Trophoblast cell (in vitro differentiated cells and primary cell): ENCODE measurements at places on chromosomes 13 and 19.

DNA sequence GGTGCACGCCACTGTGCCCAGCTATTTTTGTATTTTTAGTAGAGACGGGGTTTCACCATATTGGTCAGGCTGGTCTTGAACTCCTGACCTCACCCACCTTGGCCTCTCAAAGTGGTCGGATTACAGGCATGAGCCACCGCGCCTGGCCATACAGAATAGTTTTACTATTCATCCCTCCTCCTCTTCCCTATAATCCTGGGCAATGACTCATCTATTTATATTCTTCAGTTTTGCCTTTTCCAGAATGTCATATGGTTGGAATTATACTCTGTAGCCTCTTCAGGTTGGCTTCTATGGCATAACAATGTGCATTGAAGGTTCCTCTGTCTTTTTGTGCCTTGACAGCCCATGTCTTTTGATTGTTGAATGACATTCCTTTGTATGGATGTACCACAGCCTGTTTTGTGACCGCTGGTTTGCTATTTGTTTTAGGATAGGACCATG is 22.2 kb upstream of the LRP3 start:
- no peak for DNase-seq

GRCh38 chr19:14409146-14410023 is 9.8 kb downstream of the DDX39A start:
- peak; percentile 67 for DNase-seq

DNA sequence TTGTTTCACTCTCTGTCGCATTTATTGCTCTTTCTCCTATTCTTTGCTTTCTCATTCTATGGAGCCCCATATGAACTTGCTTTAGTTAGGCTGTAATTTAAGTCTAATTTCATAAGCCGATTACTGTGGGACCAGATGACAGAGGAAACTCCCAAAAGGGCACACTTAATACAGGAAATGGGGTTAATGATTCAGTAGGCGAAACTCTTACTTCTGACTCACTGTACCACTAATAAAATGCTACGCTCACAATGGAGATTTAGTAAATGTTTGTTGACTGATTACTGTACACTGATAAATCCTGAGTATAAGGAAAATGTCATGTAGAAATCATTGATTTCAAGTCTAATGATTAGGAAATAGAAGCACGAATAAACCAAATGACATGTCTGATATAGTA is 276.4 kb downstream of the KLF5 start:
- peak; percentile 38 for DNase-seq

DNA sequence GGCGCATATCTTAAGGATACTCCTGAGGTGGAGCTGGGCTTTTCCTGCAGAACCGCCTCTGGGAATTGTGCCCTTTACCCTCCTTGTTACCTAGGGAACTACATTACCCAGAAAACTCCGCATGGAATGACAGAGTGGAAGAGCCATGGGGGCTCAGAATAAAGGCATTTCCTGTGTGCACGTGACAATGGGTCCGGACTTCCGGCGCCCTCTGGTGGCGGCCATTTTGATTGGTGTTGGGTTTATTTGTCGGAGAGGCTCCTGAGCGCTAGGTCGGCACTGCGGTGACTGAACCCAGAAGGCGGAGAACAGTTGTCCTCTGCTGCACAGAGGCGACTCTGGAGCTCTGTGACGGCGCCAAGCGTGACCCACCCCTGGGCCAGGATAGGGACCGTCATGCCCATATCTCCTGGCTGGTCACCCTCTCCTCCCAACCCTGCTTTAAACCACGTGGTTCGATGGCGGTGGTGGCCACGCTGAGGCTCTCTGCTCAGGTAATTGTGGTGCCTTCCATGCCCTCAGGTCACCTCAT is at the start of gene ZNF587B:
ZNF587B (plus strand) TSS at position 229 of the 532 bp plus-strand sequence; CDS start at position 459, 230 bp downstream.
- peak; percentile 98 for DNase-seq

DNA sequence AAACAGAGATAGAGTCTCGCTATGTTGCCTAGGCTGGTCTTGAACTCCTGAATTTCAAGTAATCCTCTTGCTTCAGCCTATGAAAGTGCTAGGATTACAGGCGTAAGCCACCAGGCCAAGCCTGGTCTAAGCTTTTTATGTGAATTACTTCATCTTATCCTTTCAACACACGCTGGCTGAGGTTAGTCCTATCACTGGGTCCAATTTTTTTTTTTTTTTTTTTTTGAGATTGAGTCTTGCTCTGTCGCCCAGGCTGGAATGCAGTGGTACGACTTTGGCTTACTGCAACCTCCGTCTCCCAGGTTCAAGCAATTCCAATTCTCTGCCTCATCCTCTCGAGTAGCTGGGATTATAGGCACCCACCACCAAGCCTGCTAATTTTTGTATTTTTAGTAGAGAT is 10.4 kb downstream of the MYO1F start:
- peak; percentile 29 for DNase-seq

DNA sequence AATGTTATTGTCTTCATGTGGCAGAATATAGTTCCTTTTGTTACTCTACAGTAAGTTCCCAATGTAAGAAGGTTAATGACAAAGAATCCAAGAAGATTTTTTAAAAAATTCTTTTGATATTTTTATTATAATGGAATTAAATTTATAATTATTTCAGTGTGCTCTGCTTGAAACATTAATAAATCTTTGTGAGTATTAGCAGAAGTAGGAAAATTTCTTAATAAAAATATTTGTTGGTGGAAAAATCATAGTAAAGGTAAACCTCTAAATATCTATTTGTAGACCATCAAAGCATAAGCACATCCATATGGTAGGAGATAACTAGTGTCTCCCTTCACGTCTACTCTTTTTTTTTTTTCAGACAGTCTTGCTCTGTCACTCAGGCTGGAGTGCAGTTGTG is 4.3 kb downstream of the CSNK1A1L start:
- no peak for DNase-seq

DNA sequence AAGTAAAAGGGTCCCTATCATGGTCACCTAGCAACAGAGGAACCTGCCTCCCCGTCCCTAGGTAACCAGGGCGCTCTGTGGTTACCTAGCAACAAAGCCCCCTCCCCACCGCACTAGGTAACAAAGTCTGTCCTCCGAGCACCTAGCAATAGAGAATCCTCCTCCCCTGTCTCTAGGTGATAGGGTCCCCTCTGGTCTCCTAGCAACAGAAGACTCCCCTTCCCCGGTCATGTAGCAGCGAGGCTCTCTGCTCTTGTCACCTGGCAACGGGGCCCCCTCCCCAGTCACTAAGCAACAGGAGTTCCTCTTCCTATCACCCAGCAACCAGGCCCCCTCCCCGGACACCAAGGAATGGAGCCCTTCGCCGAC is 307 bp downstream of the JOSD2 start:
- no peak for DNase-seq

DNA sequence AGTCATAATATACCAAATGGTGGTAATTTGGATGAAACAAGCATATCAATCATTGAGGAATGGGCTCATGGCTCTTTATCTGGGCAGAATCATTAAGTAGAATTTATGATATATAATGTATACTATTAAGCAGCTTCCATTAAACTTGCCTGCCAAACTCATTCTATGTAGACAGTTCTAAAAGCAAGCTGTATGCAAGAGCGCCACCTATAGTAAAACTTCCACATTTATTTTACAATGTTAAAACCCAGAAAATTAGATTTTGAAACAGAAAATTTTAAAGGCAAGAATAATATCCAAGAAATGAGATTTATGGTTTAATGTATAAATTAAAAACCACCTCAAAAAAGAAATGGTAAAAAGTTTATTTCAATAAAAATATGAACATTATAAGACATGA is 161.5 kb downstream of the MZT1 start:
- DNase-seq, result no peak

- no peak for DNase-seq
Observed at GRCh38 chr19:821825-822503, at the start of gene PLPPR3. Gene PLPPR3 (minus strand): TSS chr19:821955. CDS start chr19:821559, 396 bp downstream.

DNA sequence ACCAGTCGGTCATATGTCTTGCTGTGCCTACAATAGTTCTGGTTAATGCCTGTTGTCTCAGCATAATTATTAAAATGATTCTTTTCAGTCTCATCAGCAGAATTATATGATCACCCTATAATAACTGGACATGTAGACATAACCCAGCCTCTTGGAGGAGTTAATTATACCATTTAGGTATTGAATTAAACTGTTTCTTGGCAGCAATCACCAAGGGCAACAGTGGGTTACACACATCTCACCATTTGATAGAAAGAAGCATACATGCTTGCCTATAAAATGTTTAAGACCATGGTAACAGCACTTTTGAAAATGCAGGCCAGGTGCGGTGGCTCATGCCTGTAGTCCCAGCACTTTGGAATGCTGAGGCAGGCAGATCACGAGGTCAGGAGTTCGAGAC is 184.6 kb downstream of the RGCC start:
- DNase-seq, result no peak

GRCh38 chr13:77492982-77493381 is 42.5 kb upstream of the SCEL start:
- DNase-seq, result no peak

- DNase-seq, result no peak
Observed at GRCh38 chr19:29971002-29971401, 29.0 kb downstream of the URI1 start.

DNA sequence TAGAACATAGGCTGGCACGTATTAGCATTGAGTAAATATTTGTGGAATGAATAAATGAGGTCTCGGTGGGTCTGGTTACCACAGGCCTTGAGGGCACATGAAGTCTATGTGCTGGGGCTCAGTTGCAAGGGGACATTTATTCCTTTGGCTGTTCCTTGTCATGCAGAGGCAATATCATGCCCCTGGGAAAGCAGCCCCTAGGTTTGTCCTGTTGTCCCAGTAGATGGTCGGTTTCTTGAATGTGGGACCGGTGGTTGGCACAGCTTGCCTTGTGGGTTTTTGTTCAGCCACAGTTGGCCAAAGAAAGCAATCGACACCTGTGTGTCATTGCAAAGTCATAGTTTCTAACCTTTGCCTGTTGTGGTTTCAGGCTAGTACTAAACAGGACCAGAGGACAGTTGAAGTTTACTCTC is 24.7 kb upstream of the GPR183 start:
- no peak for DNase-seq

DNA sequence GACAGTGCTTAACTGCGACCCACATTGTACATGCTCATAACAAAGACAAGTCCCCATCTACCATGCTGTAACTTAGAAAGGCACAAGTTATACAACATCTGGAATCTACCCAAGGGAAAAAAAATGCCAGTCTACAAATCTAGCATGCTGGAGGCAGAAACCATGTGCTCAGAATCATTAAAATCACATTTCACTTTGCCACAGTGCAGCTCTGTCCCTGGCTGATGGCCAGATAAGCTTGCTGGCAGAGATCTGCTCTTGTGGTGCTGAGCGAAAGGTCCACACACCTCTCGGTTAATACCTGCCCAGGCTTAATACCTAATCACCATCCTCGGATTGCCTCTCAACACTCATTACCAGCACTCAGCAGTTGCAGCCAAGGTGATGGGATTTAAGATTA is 74.1 kb upstream of the UQCRFS1 start:
- DNase-seq, result no peak

- DNase-seq, result no peak
Observed at GRCh38 chr19:14149509-14149994, 13.2 kb upstream of the ASF1B start.
